ENCODE measurements at places on chromosomes 12 and 14.

DNA sequence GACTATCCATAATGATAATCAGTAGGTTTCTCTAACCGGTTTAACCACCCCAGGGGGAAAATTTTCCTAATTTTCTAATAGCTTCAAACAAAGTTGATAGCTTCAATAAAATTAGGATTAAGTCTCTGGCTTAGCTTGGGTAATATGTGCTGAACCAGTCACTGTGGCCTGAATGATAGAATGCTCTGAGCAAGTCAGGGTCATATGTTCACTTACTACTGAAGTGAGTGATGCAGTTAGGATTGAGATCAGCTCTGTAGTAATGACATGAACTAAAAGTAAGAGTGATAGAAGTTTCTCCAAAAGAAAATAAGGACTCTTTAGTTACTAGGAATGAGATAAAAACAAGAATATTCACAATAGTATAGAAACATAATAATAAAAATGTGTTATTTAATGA, 32.6 kb downstream of the ETNK1 start:
- no peak for DNase-seq

GRCh38 chr12:58554522-58555157, 365.7 kb downstream of the LRIG3 start:
- DNase-seq, result no peak

DNA sequence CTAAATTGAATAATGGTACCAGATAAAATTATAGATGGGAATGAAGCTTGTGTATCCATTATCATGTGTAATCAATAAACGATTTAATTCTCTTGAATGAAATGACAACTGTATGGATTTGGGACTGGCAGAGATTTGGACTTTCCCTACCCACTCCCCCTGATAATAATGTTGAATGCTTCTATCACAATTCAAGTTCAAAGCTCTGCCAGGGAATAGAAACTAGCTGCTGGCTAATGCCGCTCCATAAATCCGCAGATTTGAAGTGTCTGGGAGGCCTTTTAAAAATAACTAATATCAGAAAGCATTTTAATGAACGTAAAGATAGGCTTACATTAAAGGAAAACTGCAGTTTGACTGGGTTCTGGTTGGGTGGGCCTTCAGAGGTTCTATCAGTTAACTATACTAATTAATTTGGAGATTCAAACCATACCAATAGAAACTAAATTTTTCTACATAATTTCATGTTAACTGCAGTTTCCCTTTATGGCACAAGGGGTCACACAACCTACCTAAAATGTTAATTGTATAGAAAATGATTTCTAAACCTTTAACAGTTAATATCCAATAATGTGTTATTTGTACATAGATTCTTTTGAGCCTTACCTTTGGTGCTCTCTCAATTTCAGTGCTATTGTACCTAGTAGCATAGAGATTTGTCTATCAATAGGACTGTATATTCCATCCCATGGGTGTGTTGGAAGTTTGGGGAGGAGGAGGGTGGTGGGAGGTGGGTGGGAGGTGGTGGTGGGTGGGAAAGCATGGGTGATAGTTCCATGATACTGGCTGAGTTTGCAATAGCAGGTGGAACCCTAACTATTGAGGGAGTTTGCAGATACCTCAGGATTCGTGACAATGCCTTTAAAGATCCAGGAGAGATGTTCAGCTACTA, 4.9 kb downstream of the HNRNPA1 start:
- no peak for DNase-seq

DNA sequence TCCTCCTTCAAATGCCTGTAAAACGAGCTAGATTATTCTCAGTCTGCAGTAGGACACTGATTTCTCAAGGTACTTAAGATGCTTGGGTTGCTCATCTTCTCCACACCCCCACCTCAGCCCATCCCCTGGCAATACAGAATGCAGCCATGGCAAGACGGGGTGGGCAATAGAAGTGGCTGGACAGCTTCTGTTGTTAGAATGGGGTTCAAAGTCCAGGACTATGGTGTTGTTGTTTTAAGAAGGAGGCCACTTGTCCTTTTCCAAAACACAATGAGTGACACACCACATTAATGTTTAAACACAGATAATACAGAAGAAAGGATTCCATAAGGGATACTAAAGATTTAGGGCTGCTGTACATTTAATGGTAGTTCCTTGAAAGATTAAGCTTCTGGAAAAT, 188.9 kb upstream of the BCL2L14 start:
- no peak for DNase-seq

GRCh38 chr12:108335349-108336119, 3.6 kb downstream of the CMKLR1 start:
- no peak for DNase-seq

DNA sequence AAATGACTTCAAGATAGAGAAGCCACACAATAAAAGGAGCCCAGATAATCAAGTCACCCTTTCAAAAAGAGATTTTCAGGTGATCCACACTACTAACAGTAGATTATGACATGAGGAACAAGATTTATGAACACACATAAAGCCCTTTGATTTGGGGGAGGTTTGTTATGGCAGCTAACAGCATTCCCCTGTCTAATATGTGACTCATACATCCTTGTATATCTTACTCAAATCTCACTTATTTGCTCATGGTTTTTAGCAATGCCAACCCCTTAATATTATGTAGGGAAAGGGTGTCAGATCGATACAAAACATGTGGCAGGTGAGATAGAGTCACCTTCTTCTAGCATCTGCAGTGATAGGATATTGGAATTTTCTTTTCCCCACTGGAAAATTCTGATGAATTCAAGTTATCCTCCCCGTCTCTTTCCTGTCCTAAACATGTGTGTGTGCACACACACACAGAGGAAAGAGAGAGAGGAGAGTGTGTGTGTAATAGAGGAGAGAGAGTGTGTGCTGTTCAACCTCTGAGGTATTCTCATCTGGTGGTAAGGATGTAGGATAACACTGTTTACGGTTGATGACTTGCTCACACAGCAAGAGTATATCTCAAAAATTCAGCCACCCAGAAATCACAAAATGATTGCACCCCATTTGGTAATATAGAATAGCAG, 319.9 kb downstream of the KCNC2 start:
- no peak for DNase-seq

DNA sequence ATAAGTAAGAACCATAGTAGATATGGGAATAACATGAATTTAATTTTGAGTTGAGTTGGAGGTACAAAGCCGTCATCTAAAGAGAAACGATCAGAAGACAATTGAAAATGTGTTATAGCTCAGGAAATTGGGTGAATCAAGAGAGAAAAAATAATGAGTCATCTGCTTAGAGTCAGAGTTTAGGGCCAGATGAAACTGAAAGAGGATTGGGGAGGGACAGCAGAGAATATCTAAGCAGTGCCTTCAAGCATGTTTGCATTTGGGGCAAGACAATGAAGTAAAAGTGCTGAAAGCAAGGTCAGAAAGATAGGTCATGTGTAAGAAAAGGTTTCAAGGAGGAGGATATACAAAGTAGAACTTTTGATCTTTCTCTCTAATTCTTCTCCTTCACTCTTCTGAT, 49.4 kb downstream of the SLC15A5 start:
- DNase-seq, result no peak

GRCh38 chr12:81722004-81722403, 37.1 kb downstream of the PPFIA2 start:
- no peak for DNase-seq

GRCh38 chr12:116621194-116621593, 62.0 kb downstream of the MAP1LC3B2 start:
- no peak for DNase-seq

- no peak for DNase-seq
These were observed 10.9 kb upstream of the IL22 start for GRCh38 chr12:68264158-68264855.

DNA sequence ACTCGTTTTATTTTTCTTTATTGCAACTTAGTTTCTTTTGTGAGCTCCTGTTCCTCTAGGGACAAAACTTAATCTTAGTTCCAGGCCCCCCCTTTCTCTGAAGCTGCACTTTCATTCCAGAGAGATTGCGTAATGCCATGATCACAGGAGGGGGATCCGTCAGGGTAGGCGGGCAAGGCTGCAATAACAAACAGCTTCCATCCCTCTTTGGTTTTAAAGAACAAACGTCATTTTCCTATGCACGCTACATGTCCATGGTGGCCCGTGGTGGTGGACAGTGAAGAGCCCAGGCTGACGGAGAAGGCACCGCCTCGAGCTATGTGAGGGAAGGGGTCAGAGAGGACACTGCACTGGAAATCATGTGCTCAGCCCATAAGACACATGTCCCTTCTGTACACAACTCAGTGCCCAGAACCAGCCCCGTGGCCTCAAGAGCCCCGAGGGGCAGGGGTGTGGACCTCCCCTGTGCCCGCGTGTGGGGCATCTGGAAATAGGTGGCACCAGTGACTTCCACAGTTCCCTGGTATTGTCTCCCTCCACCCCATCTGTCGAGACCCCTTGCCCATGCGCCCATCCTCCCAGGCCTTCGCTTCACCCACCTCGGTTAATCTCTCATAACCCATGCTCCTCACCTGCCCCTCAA, 161.4 kb downstream of the ADGRD1 start:
- DNase-seq, result no peak

DNA sequence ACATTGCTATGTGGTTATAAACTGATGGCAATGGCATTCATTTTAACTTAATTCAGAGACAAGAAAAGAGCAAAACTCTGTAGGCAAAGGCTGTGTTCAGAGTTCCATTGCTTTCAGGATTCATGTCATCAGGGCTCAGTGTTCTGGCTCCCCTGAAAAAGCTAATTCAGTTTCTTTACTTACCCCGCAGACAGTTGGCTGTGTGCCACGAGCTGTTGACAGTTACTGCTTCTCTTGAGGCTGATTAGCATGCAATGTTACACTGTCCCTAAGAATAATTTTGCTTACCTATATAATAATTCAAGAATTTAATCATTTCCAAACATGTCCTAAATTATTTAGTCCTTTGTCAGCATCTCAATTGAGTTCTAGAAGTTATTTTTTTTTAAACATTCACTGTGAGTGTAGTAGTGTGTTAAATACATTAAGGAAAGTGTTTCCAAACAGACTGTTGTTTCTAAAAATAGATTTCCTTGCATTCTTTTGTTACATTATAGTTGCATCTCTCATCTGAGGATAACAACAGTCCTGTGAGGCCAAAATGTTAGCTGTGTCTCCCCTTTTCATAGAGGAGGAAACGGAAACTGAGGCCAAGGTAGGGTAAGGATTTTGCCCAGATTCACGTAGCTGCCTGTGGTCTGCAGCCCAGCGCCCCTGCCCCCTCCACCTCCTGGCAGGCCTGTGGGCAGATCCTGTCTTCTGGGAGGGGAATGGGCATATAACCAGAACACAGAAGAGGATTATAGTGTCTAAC, 98.6 kb downstream of the PELI2 start:
- no peak for DNase-seq

Data from CD8-positive, alpha-beta memory T cell (primary cell).